Astrocyte of the hippocampus (primary cell): ENCODE measurements at places on chromosomes 12 and 14.

DNA sequence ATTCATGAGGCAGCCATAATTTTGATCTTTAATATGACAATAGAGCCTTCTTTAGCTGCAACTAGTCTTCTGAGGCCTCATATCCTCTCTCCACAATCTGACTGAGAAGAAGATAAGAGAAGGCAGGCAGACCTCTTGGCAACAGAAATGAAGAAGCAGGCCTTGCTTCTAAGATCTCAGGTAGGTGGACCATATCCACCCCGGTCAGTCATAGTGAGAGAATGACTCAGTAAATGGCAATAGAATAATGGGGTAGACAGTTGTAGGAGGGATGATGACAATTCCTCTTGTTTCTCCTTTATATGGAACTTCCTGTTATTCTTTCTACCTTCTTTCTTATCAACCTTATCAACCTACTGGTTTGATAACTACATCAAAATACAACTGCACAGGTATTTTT, 246.7 kb upstream of the G2E3 start:
- DNase-seq: no peak

- no peak for DNase-seq
Measured at GRCh38 chr14:102344485-102344884, 18.2 kb downstream of the CINP start.

DNA sequence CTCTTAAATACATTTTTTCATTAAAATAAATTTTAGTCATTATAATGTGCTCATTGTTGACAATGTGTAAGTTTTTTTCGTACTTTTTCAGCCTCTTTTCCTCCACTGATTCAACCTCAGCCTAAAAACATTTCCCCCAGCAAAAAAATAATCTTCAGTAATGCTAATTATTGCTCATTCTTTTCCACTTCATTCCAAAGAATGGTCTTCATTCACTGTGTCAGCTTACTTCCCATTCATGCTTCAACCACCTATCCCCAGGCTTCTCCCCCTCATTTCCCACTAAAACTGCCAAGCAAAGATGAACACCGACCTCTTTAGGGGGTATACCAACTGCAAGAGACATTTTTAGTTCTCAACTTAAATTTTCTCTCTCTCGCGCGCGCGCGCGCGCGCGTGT, 2.7 kb upstream of the IPO8 start:
- DNase-seq: no peak

GRCh38 chr14:101449114-101449513, 112.2 kb upstream of the DIO3 start:
- DNase-seq: no peak

- DNase-seq: no peak
Measured at GRCh38 chr14:84084056-84084630, 1445.8 kb upstream of the FLRT2 start.

DNA sequence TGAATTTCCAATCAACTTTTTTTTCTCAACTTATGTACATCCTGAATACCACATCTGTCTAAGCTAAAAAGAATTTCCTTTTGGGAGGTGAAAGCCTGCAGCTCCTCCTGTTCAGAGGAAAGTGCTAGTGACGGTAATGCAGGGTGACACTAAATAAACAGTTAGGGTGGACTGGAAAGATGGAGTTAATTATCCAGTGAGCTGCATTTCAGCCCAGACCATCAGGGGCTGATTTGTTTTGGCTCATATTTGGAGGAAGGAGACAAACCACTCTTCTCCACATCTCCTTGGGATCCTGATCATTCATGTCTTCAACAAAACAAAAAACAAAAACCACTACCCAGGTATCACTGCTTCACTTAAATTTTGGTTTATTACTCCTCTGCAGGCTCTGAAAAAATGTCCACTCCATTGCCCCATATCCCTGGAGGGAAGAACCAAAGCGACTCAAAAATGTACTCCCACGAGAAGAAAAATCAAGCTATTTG, 5.1 kb upstream of the SIX1 start:
- DNase-seq: no peak

- DNase-seq: no peak
Measured at GRCh38 chr12:117393656-117394055, 32.2 kb upstream of the NOS1 start.

- DNase-seq: no peak
Measured at GRCh38 chr12:39074063-39074462, 168.7 kb upstream of the CPNE8 start.

DNA sequence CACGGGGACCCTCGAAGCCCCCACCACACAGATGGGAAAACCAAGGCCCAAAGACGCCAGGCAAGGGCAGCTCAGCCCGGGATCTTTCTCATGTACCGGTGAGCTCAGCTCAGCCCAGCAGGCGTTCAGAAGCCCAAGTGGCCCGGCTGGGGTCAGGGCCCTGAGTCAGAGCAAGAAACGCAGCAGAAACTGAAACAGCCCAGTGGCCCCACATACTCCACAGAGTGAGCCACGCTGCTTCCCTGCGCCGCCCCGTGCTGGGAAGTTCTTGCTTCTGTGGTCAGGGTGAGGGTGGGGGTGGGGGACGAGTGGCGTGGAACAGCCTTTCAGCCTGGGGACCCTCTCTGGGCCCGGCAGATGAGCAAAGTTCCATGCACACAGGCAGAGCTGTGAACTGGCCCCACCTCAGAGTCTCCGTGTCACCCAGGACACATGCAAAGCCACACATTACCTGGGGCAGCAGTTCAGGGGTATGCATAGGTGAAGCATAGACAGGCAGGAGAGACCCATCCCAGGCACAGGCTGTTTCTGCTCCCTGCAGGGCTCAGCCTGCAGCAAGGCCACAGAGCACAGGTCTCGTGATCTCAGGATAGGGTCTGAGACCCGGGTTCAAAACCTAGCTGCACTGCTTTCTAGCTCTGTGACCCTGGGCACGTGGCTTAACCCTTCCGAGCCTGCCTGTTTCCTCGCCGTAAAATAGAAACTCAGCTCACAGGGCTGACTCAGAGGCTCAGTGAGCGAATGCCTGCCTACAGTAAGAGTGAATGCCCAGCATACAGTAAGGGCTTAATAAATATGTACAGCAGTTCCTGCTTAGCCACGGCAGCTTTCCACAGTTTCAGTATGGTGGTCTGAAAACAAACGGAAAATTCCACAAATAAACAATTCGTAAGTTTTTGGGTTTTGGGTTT, 21.6 kb downstream of the NCOR2 start:
- peak; percentile 70 for DNase-seq

DNA sequence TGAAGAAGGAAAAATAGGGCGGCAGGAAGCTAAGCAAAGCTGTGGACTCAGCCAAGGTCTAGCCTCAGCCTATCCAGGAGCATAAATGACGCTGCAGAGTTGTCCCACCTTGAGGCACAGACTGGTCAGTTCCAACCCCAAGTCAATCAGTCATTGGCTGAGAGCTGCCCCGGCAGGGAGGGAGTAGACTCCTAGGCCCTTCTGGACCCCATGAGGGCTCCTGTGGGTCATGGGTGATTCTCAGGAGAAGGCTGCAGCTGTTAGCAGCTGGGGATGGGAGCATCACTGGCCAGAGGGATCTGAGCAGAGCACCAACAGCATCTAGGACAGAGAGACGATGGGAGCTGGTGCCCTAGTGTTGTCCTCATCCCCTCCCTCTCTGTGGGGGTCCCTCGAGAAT, 51.8 kb upstream of the ESRRB start:
- no peak for DNase-seq

DNA sequence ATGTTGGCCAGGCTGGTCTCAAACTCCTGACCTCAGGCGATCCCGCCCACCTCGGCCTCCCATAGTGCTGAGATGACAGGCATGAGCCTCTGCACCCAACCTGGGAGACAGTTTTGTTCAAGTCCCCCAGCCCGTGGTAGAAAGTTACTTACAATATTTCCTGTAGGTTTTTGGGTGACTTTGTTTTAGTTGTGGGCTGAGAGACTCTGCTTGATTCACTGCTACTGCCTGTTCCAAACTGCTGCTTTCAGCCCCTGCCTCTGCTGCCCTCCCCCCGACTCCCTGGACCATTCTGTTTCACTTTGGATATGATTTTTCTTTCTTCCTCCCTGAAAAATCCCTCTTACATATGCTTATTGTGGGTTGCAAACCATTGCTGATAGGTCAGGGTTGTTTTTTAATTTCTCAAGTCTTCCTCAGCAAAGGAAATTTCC, 13.4 kb upstream of the PCNX1 start:
- DNase-seq: no peak

DNA sequence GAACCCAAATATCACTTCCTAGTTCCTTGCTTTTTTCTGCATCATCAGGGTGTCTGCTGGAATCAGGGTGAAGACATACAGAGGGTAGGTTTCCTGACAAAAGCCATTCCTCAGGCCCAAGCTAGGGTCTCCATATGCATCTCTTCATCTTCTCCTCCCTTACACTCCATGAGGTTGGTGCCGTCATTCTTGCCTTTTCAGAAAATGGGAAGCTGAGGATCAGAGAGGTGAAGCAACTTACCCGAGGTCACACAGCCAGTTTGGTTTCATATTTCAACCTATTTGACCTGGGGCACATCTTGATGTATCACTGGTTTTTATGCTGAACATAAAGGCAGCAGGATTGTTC, 7.3 kb upstream of the FAM222A start:
- no peak for DNase-seq

GRCh38 chr12:68180792-68181744, 21.5 kb upstream of the IFNG start:
- peak; percentile 16 for DNase-seq
